ENCODE measurements at places on chromosomes 5 and 9. TPM values are rescaled to one million over a fixed set of nuclear protein-coding genes. Genes with fewer than 3 reads are reported as not detected.

The LYRM7 gene
- total RNA-seq, result 3.9 TPM

The GPR150 gene
- total RNA-seq, result 1.7 TPM

GRCh38 chr5:56900395-56900794 lies 9.0 kb upstream of the SETD9 start:
- no peak for DNase-seq
- H3K36me3 ChIP-seq, result no peaks in the 10 kb centered on the region
- no peak overlapping the region for H3K27ac ChIP-seq
- H3K27me3 ChIP-seq, result no peaks in the 10 kb centered on the region
- no peak overlapping the region for H3K4me3 ChIP-seq

GRCh38 chr9:68505681-68506409 lies 34.8 kb downstream of the TMEM252 start:
- no peak for DNase-seq
- H3K36me3 ChIP-seq, result no peaks in the 10 kb centered on the region
- H3K4me1 ChIP-seq, result peaks cover 10% of the 10 kb centered on the region
- H3K27ac ChIP-seq, result peak overlapping the region; percentile 40
- no peak overlapping the region for H3K4me3 ChIP-seq
- no peaks in the 10 kb centered on the region for H3K27me3 ChIP-seq

GRCh38 chr9:3458806-3459475 lies 66.9 kb downstream of the RFX3 start:
- H3K4me1 ChIP-seq, result peaks cover 7% of the 10 kb centered on the region
- no peaks in the 10 kb centered on the region for H3K27me3 ChIP-seq
- no peak for DNase-seq
- no peak overlapping the region for H3K4me3 ChIP-seq
- no peaks in the 10 kb centered on the region for H3K36me3 ChIP-seq
- H3K27ac ChIP-seq, result no peak overlapping the region
